CD14-positive monocyte (primary cell): ENCODE measurements at places on chromosomes 6 and 20.

- DNase-seq, result no peak
These were observed 308.6 kb upstream of the MAP3K7 start for GRCh38 chr6:90895299-90896074.

DNA sequence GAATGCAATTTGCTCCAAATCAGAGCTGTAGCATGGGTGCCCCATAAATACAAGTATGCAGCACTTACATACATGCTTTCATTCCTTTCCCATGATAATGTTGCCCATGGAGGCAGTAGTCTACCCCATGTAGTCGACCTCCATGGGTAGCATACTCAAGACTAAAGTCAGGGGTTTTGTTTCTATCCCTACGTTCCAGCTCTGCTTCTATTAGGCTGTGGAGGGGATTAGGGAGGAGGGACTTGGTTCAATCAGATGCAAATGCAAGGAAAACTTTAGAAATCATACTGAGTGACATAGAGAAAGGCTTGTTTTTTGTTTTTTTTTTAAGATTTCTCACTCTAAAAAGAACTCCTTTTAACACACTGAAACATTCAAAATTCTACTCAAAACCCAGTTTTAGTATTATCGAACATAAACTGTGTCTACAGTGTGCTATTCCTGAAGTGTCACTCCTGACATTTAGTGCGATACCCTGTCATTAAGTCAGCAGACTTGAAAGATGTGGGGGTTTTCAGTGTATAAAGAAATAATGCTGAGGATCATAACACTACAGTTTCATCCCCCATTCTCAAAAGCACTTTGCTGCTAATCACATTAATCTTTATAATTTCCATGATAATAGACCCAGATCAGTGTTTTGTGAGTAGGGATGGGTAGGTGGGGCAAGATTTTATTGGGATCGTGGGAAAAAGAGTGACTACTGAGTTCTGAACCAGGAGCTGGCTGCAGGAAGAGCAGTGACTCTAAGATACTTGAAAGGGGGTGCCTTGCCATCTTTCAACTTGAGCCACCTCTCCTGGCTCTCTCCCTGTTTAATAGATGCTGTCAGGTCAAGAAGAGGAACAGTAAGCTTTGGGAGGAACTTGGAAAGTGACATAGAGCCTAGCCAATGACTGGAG lies 40.4 kb upstream of the SCML4 start:
- no peak for DNase-seq

DNA sequence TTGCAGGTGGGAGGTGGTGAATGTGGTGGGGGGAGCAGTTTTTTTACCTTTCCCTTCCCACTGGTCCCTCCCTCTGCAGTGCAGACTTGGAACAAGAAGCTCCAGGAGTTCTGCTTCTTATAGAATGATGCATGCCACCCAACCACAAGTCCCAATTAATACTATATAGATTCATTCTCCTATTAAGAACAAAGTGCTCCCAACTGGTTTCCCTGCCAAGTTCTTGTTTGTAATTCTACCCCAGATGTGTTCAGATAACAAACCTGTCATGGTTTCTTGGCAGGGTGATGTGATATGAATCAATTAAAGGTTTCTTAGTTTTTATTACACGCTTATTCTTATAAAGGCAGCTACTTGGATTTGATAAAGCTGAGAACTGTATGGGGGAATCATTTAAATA lies 23.9 kb downstream of the HDDC2 start:
- DNase-seq, result no peak

GRCh38 chr6:29777310-29777709 lies 50.3 kb upstream of the HLA-G start:
- DNase-seq, result no peak

DNA sequence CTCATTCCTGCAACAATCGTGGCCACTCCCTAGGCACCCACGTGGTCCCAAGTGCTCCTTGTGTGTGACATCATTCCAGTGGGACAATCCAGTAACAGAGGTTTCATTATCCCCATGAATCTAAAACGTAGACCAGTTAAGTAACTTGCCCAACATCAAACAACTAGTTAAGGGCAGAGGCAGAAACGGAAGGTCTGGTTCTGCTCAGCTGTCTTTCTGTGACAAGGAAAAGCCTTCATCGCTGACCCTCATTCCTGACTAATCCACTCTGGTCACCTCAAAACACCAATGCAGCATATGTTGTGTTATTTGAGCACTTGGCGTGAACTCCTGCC lies 261.4 kb upstream of the JARID2 start:
- no peak for DNase-seq

- peak; percentile 21 for DNase-seq
These were observed 120.0 kb downstream of the CEBPB start for GRCh38 chr20:50310673-50311051.

DNA sequence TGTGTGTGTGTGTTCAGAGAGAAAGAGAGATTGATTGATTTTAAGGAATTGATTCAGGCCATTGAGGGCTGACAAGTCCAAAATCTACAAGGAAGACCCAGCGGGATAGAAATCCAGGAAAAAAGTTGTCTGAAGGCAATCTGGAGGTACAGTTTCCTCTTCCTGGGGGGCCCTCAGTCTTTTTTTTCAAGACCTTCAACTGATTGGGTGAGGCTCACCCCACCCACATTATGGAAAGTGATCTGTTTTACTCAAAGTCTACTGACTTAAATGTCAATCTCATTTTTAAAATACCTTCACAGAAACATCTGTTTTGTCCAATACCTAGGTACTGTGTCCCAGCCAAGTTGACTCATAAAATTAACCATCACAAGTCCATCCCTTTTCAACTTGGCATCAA lies 243.0 kb upstream of the PLN start:
- DNase-seq, result no peak

- no peak for DNase-seq
These were observed 47.4 kb upstream of the SAMD3 start for GRCh38 chr6:130269969-130270635.

GRCh38 chr20:63553251-63553932 lies 567 bp upstream of the FNDC11 start:
- DNase-seq, result peak; percentile 30

GRCh38 chr6:71157345-71157744 lies 131.3 kb upstream of the OGFRL1 start:
- DNase-seq, result no peak

DNA sequence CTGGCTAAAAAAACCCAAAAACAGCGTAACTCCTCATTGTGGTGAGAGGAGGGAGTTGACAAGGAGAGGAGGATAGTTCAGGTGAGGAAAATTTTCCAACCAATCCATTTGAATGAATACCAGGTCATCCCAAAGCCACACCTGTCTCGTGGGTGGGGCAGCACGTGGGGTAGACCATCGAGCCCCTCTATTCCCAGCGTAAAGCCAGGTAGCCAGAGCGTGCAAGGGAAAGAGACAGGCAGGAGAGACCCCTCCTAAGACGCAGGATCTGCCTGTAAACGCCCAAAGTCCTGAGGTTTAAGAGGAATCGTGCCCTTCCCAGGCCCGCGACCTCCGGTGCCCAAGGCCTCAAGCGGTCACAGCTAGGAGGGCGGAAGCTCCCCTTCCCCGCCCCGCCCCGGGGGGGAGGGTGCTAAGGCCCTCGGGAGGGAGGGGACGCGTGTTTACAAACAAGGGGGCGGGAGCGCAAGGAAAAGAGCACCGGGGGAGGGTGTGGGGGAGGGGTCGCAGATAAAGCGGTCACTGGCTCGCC lies 712 bp downstream of the RXRB start:
- no peak for DNase-seq

GRCh38 chr6:159908535-159908934 lies 17.7 kb downstream of the MAS1 start:
- peak; percentile 55 for DNase-seq

DNA sequence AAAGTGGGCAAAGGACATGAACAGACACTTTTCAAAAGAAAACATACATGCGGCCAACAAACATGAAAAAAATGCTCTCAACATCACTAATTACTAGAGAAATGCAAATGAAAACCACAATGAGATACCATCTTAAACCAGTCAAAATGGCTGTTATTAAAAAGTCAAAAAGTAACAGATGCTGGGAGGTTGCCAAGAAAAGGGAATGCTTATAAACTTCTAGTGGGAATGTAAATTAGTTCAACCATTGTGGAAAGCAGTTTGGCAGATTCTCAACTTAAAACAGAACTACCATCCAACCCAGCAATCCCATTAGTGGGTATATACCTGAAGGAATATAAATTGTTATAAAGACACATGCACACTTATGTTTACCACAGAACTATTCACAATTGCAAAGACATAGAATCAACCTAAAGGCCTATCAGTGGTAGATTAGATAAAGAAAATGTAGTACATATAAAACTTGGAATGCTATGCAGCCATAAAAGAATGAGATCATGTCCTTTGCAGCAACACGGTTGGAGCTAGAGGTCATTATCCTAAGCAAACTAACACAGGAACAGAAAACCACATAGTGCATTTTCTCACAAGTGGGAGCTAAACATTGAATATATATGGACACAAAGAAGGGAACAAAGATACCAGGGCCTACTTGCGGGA lies 16.3 kb downstream of the CENPQ start:
- no peak for DNase-seq

- no peak for DNase-seq
These were observed 15.8 kb upstream of the PPP1R16B start for GRCh38 chr20:38789503-38790199.

GRCh38 chr20:15220009-15220656 lies 882.7 kb upstream of the FLRT3 start:
- no peak for DNase-seq

DNA sequence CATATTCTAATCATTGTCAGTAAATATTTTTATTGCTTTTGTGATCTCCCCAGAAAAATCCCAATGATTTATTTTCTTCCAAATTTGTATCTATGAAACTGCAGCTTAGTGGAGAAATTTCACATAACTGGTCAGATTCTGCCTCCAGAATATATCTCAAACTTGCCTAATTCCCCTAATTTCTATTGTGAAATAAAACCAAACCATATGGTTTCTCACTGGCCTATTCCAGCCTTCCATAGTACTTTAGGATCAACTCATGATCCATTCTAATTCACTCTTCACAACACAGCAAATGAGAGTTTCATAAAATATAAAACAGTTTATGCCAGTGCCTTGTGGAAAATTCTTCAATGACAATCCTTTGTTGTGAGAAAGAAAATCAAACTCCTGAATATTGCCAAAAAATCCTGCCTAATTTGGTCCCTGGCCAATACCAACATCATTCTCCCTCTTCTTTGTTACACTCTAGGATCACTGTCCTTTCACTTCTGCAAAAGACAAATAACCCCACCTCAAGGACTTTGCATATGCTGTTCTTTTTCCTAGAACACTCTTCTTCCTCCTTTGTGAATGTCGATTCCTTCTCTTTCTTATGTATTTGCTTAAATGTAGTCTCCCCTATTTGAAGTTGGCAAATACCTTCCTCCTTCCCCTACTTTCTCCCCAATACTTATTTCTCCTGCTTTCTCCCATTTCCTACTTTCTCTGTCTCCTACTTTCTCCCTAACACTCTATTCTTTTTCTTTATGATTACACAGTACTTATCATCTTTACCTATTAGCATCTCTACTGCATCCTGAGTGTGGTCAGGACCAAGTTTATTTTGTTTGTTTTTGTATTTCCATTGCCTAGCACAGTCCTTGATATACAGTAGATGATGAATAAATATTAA lies 587.5 kb downstream of the RFPL4B start:
- no peak for DNase-seq

GRCh38 chr6:40599555-40599954 lies 12.4 kb upstream of the LRFN2 start:
- no peak for DNase-seq

DNA sequence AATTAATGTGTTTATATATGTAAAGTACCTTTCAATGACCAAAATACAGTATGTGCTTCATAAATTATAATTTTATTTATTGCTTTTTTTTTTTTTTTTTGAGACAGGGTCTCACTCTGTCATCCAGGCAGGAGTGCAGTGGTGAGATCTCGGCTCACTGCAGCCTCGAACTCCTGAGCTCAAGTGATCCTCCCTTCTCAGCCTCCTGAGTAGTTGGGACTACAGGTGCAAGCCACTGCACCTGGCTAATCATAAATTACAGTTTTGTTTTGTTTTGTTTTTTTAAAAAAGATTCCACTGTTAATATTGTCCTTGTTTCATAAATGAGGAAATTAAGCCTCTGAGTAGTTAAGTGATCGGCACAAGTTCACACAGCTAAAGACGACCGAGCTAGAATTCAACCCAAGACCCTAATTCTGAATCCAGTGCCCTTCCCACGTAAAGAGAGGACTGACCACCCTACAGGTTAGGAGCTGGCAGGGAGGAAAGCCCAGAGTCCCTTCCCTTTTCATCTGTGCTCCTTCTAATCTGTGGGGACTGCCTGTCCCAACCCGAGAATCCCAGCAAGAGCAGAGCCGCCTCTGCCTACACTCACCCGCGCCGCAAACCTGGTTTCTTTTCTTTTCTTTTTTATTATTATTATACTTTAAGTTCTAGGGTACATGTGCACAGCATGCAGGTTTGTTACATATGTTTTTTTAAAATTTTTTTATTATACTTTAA lies 8.5 kb upstream of the GDF5 start:
- DNase-seq, result no peak

- DNase-seq, result peak; percentile 40
These were observed 9.2 kb downstream of the LAMP5 start for GRCh38 chr20:9523636-9524035.

DNA sequence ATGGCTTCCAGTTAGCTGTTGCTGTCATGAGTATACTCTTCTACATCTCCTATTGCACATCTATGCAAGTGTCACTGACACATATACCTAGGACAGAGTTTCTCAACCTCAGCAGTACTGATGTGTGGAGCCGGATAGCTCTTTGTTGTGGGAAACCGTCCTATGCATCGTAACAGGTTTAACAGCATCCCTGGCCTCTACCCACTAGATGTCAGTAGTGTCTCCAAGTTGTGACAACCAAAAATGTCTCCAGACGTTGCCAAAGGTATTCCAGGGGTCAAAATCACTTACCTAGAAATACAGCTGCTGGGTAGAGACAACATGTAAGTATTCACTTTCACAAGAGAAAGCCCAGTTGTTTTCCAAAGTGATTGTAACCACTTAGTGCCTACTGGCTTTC lies 637.6 kb downstream of the RNF144B start:
- DNase-seq, result no peak

DNA sequence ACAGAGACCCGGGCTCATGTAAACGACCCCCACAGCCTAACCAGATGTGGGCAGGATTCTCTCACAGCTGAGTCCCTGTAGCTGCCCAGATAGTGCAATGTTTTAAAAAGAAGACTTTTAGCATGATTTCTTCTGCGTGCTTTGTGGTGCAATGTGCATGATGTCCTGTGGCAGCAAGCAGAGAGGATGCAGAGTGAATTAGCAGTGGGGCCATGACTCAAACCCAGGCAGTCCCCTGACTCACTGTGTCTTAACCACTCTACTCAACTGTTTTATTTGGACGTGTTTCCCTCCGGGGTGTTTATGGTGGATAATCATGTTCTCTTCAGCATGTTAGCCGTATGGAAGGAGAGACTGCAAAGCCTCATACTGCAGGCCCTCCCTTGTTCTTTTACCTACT lies 247.9 kb downstream of the SLC24A3 start:
- DNase-seq, result no peak

- DNase-seq, result no peak
These were observed 36.3 kb upstream of the SIRPA start for GRCh38 chr20:1858871-1859270.
